ENCODE measurements at places on chromosomes 11 and 22.

DNA sequence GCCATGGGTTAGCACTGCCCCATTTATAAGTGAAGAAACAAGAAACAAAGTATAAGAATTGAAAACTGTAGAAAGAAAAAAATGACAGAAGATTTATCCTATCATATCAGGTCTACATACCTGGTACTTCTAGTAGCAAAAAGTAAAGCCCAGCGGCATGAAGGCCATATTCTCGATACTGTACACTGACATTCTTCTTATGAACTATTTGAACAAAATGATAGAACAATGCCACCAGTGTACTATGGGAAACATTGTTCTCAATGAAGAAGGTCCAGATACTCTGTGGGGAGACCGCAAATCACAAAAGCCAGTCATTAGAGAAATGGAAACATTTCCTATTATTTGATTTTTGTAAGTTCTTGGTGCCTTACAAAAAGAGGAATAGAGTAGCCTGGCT lies 7.0 kb downstream of the NCAPD3 start:
- no peak for DNase-seq

- DNase-seq = peak; percentile 56
Measured at GRCh38 chr22:35961480-35962295, 66.9 kb downstream of the RBFOX2 start.

- DNase-seq = no peak
Measured at GRCh38 chr22:46379066-46379930, 43.8 kb downstream of the TRMU start.

GRCh38 chr22:19678949-19679521 lies 35.3 kb upstream of the SEPTIN5 start:
- DNase-seq = no peak

- no peak for DNase-seq
Measured at GRCh38 chr11:14677146-14677545, 33.5 kb downstream of the PDE3B start.
